ENCODE measurements at places on chromosomes 2 and 18. TPM values are rescaled to one million over a fixed set of nuclear protein-coding genes. Genes with fewer than 3 reads are reported as not detected.

DNA sequence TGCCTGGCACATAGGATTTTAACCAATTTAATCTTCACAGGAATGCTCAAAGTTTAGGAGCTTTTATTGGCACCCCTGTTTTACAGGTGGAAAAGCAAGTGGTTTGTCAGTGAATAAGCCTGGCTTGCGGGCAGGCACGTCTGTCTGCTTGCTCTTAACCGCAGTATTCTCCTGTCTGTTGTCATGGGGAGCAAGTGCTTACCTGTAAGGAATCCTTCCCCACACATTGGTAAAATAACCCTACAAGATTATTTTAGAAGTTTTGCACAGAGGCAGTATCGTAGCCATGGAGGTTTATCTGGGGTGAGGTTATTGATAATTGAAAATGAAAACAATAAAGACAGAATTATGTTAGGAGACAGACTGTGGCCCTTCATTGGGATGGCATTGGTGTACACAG lies 174.9 kb downstream of the AGAP1 start:
- no peak for DNase-seq

DNA sequence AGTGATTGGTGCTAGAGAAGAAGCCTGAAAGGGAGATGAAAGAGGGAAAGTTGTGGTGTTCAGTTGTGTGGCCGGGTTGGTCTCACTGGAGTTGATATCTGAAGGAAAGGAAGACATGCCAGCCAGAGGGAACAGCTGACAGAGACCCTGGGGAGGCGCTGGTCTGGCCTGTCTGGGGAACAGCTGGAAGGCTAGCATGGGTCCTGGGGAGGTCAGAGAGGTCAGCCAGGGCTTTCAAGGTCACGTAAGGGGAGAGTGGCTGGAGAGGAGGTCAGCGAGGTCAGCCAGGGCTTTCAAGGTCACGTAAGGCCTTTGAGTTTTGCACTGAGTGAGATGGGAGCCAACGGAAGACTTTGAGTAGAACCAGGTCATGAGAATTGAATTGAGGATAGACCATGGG lies 11.0 kb downstream of the DYSF start:
- no peak for DNase-seq

Gene METAP1D
- polyA plus RNA-seq = 25.8 TPM

Gene OLA1
- polyA plus RNA-seq = 159 TPM

Gene IL1A
- 0.17 TPM for polyA plus RNA-seq
